Stimulated activated CD8-positive, alpha-beta memory T cell treated with anti-CD3 and anti-CD28 coated beads, Interleukin-2, amount 100 ng/mL, for 1 hour (primary cell): ENCODE measurements at places on chromosomes 13 and 19.

DNA sequence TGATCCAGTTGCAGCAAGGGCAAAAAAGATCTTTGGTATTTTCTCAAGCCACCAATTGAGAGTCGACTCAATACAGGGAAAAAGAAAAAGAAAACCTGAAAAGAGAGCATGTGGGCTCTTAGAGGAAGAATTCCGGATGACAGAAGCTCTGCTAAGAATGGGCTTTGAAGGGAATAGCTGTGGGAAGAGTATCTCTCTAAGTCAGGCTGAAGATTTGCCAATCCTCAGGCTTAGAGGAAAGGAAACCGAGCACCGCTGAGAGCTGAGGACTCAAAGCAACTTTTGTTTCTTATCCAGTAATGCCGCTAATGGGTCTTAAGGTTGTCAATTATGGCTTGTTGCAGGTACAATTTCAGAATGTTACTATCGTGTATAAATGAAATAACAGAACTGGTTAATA lies 166.4 kb downstream of the EFNB2 start:
- no peak for DNase-seq

- DNase-seq: no peak
Measured at GRCh38 chr13:29810145-29810742, 40.2 kb downstream of the UBL3 start.

DNA sequence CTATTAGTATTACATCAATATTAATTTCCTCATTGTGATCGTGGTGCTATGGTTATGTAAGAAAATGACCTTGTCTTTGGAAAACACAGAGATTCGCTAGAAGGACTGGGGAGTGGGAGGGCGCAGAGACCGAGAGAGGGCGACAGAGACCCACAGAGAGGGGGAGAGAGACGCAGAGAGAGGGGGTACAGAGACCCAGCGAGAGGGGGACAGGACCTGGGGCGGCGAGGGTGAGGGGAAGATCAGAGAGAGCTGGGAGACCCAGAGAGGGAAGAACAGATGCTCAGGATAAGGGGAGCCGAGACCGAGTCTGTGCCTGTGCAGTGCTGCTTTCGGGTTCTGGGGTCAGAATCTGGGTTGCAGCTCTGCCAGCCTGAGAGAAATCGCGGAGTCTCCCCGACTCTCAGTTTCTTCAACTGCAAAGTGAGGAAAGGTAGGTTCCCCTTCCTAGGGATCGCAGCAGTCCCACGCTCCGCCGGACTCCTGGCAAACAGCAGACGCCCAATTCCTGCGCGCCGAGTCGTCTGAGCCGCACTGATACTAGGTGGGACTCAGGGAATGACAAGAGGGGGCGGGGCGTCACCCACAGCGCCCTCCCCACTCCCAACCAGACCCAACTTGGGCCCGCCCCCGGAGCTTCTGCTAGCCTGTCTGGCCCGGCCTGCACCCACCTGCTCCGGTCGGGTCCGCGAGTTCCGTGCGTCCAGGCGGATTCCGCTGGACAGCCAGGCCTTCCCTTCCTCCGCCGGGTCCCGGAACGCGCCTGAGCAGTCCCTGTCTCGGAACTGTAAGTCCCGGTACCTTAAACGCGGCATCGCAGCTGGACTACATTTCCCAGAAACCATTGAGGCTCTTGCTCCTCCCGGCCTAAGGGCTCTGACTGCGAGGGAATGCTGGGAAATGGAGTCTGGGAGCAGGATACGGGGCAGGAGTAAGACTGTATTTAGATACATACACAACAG lies 15.3 kb downstream of the IZUMO2 start:
- peak; percentile 29 for DNase-seq

DNA sequence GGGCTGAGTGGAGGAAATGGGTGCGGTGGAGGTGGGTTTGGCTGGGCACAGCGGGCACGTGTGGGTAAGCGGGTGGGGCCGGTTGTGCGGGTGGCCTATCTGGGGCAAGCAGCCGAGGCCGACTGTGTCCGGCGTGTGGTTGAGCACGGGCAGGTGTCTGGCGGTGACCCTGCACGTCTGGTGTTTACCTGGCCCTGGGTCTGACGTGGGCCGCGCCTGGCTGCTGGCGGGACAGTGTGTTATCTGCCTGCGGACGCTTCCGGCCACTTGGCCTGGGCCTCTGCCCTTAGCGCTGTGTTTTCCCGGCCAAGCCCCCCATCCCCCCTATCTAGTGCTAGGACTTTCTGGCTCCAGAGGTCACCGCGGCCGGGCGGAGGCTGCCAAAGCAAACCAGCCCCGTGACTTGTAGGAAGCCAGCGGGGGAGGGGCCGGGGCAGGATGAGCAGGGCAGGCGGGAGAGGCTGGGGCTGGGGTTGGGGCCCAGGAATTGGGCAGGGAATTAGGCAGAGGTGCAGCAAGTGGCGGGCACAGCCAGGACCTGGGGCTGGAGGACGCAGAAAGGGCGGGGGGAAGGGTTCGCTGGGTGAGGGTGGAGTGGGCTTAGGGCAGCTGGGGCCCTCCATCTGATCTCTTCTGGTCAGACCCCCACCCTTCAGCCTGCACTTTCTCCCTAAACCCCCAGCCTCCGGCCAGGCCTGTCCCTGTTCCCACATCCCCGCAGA lies 534 bp upstream of the HPN start:
- no peak for DNase-seq

DNA sequence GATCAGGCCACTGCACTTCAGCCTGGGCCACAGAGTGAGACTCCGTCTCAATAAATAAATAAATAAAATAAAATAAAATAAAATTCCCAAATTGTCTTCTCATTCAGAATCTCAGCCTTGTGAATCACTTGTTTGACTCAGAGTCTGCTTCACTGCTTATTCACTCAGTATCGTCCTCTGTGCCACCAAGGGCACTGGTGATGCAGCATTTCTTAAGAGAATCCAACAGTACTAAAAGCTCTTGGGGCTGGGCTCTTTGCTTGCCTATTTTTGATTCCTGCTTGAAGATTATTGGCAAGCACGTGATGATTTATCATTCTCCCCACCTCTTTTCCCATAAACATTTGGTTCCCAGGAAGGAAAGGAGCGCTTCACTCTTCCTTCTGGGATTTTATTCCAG lies 54.8 kb upstream of the HMGB1 start:
- no peak for DNase-seq

GRCh38 chr13:50521831-50522149 lies 321.7 kb downstream of the DLEU7 start:
- DNase-seq: no peak

GRCh38 chr19:48493718-48494401 lies 17.8 kb downstream of the LMTK3 start:
- no peak for DNase-seq

GRCh38 chr19:37914908-37915307 lies 7.9 kb downstream of the SIPA1L3 start:
- no peak for DNase-seq

- no peak for DNase-seq
Measured at GRCh38 chr13:60229708-60230272, 66.1 kb upstream of the DIAPH3 start.

- DNase-seq: peak; percentile 16
Measured at GRCh38 chr19:58279042-58279924, 528 bp downstream of the ZNF8 start.

DNA sequence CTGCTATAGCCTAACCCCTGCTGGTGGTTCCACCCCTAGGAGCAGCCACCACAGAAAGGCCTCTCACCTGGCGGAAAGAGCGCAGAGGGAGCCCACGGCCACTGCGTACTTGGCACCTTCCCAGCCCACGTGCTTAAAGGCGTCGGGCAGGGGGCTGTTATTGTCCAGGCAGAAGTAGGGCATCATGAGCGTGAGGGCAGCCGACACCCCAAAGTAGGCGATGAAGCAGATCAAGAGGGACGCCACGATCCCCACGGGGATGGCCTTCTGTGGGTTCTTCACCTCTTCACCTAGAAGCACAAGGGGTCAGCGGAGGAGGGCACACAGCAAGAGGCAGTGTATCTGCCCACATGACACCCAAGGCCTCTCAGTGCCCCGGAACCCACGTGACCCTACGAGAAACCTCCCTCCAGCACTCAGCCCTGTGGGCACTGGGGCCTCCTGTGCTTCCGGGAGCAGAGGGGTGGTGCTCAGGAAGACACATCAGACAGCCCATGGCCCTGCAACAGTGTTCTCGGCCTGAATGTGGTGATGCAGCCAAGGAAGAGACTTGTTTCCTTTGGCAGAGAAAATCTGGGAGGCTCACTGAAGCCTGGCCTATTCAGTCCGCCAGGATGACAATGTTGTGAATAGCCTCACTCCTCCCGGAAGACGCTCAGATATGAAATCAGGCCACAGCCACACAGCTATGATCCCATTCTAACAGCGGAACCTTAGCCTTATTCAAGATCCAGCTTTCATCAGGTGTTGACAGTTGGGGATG lies 72.1 kb downstream of the SLC7A1 start:
- no peak for DNase-seq

- DNase-seq: no peak
Measured at GRCh38 chr13:25709088-25709487, 337.3 kb downstream of the ATP8A2 start.

- DNase-seq: peak; percentile 57
Measured at GRCh38 chr19:42401365-42402303, 11.5 kb upstream of the CNFN start.

DNA sequence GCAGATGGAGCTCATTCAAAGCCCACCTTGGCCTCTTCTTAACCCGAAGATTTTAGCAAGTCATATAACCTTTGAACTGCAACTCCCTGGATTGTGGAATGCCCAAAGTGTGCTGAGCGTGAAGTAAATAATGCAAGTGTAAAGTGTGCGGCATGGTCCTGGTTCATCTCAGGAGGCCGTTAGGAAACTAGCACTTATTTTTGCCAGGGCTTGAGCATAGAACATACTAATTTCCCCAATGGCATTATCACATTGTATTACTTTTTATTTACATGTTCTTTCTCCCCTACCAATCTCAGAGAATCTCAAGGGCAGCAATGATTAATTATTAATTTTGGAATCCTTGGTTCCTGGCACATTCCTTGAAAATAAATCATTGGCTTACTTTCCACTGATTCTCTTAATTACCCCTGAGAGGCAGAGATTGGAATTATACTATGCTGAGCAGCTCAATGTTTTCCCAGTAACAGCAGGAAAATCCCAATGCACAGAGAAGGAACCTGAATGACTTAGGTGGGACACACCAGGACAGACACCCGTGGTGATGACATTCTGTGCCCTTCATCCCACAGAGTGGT lies 128.8 kb upstream of the GJB6 start:
- DNase-seq: no peak

DNA sequence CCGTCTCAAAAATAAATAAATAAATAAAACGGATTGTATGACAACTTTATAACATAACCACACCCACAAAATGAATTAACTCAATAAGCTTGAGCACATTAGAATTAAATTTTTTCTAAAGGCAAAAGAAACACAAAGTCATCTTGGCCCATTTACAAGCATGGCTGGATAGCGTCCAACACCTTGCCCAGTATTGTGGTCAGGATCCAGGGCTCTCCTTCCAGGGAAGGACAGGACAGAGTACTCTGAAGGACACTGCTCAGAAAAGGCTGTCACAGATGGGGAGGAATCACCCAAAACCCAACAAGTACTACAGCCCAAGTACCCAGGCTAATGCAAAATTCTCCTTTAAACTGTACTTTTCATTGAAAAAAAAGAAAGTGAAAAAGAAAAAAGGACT lies 27.1 kb downstream of the SUGP2 start:
- DNase-seq: no peak

- DNase-seq: no peak
Measured at GRCh38 chr13:113166266-113166665, 7.8 kb downstream of the PROZ start.

- no peak for DNase-seq
Measured at GRCh38 chr19:32879741-32880140, 10.2 kb upstream of the SLC7A9 start.

DNA sequence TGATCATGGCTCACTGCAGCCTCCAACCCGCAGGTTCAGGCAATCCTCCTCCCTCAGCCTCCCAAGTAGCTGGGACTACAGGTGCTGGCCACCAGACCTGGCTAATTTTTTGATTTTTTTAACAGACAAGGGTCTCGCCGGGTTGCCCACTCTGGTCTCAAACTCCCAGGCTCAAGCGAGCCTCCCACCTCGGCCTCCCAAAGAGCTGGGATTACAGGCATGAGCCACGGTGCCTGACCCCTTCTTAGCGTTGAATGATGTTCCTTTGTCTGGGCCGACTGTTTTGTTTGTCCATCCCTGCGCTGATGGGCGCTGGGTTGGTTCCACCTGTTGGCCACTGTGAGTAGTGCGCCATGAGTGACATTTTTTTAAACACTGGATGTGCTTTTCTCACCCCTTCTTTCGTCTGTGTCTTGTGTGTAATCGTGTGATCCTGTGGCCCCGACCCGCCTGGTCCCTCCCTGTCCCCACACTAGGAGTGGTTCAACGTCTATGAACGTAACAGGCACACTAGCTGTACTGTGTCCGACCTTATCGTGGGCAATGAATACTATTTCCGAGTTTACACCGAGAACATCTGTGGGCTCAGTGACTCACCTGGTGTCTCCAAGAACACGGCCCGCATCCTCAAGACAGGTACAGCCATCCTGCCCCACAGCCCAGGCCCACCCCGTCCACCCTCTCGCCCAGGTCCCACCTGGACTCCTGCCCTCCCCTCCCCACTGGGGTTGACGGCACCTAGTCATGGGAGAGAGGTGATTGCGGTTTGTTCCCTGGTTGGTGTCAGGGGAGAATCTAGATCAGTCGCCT lies 15.0 kb upstream of the EMC10 start:
- DNase-seq: peak; percentile 8

DNA sequence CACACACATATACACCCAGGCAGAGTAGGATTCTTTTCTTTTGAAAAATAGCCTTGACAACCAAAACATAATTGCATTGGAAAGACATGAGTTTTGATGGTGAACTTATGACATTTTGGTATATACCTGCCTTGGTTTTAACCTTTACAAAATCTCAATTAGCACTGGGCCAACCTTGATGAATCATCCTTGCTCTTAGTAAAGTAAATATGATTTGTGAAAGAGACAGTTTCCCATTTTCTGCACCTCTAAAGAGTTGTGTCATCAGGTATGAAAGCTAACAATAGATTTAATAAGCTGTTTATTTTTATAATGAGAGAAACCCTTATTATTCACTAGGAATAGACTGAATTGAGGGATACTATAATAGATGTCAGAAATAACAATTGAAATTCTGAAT lies 15.7 kb upstream of the ENOX1 start:
- no peak for DNase-seq
